ENCODE measurements at places on chromosomes 6 and 20.
A peak's percentile ranks its signal among the peaks of the same experiment; 100 is the strongest.

DNA sequence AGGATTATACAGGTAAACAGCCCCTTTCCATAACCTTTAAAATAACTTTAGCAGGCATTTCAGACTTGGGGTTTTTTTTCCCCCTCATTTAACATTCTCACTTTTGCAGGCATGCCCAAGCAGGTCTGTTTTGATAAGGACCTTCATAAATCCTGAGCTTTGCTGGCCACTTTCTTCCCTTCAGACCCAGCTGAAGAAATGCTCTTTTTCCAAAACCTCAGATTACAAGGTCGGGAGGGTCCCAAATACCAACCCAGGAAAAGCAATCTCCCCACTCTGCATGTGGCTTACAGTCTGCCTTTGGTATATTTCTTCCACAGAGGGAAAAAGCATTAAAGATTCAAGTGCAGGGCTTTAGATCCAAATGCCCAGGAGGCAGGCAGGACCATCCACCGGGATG lies 6.8 kb downstream of the NFATC2 start:
- no peak for DNase-seq

DNA sequence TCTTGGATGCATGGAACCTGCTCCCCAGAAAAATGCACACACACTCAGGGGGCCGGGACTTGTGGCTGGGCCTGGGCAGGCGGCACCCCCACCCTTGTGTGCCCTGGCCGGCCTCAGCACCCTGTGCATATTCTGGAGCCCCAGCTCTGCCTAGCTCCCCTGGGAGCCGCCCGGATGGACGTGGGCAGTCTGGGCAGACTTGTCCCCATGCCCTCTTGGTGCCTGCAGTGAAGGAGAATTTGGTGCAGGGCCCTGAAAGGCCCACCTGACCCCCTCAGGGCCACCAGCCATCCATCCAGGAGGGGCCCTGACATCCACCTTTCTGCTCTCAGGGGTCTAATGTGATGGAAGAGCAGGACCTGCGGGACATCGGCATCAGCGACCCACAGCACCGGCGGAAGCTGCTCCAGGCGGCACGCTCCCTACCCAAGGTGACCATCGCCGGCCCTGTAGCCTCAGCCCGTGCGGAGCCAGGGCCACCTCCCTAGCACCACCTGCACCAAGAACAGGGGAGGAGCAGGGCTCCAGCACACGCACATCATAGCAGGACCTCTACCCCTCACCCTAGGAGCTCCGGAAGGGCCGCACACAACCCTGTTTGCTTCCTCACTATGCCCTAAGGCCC lies 62.8 kb downstream of the TCP11 start:
- DNase-seq, result no peak

DNA sequence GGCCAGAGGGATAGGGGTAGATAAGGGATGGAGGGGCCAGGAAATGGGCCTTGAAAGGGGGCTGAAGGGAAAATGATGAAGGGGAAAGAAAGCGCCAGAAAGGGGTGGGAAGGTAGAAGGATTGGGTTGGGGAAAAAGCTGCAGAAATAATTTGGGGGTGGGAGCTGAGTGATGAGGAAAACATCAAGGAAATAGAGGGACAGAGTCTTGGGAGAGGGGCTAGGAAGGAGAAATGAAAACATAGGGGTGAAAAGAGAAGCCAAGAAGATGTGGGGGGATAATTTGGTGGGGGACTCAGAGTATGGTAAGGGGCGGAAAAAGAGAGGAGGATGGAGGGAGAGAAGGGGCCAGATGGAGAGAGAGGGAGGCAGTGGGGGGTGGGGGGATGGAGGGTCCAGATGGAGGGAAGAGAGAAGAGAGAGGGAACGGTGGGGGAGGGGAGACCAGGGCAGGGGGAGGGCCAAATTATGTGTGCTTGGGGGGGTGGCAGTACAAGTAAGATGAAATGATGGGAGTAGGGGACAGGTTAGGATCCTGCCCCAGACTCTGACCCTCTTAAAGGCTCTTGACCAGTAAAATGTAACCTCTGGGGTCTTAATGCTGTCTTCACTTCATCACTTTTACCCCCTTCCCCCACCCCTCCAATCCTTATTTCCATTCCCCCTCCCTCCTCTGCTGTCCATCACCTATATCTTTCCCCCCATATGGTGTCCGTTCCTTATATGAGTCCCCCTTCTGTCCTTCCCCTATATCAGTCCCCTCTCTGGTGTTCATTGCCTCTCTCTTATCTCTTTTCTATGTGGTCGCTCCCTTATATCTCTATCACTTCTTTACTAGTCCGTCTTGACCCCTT lies 852 bp downstream of the SYNGAP1 start:
- DNase-seq, result no peak

DNA sequence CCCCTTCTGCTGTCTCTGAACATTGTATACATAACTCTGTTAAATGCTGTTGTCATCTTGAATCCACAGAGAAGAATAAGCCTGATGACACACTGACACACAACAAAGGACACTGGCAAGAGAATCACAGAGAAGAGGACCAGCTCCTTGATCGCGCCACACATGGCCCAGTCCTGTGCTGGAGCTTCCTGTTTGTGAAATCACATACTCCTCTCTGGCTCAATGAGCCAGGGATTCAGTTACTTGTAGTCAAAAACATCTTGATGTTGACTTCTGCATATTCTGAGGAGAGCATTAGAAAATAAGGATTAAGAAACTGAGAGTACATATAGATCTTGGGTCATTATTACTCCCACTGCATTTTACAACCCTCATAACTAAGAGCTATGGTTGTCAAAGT lies 100.1 kb downstream of the EPB41L2 start:
- no peak for DNase-seq

DNA sequence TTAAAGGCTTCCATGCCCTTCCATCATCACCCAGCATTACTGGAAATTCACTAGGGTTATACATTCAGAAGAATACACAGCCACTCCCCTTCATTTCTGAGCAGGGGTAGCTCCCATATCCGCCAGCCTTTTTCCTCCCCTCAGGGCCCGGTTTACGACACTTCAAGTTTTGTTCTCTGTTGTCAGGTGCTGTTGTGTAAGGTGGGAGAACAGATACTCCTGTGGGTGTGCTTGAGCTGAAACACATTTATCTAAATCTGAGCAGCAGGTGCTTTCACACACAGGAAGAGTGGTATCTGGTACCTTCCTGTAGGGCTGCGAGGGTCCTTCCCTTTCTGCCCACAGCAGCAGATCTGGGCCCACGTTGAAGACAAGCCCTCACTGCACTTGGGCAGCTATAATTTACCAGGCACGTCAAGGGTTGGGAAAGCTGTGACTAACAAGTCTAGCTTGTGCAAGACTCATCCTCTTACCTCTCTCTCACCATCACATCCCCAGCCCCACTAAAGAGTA lies 215.8 kb upstream of the RREB1 start:
- DNase-seq, result no peak

DNA sequence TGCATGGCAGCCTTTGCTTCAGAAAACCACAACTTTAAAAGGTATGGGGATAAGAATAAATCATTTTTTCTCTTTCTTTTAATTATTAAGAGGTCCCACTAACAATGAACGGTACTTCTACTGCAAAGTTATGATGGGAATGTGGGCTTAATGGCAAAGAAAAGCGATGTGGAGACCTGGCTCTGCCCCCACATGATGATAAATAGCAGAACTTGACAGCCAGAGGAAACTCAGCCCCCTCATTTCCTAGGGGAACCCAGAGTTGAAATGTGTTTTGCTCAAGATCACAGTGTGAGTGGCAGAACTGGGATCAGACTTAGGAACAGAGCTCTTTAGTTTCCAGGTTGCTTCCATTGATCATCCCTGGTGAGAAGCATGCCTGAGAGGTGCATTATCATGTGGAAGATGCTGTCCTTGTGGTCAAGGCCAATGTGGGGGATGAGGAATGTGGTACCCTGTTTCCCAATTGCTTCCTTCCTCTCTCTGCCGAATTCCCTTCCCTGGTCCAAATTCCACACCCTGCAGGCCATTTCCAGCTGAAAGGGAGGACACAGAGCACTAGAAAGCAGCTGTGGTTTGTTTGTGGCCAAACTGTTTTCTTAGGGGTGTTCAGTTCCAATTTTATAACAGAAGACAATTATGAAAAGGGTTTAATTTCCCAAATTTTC lies 66.0 kb downstream of the BACH2 start:
- DNase-seq, result no peak

- DNase-seq, result no peak
Observed at GRCh38 chr6:85402922-85403321, 47.0 kb upstream of the NT5E start.

DNA sequence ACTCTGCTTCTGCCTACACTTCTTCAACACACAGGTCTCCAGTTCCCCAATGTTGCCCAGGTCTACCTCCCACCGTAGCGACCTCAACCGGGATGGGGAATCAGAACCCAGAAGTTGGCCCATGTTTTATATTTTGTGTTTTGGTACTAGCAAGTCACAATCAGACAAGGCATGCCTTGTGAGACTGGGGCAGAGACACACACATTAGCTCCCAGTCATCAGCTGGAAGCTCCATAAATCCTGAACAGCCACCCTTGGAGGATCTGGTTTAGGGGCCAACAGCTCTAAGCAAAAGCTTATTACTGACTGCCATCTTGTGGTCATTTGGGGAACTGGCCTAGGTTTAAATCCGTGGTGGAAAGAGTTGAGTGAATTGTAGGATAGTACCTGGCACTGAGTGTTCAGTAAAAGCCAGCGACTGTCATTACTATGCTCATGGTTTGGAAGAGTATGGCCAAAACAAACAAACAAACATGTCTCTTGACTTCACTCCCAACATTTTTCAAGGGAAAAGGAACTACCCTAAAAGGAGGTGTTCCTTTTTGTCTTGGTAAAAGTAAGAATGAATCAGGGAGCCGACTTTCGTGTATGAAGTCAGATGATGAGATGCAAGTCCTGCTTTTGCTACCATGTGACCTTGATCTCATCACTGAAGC lies 40.5 kb downstream of the PIM1 start:
- peak; percentile 81 for DNase-seq

- no peak for DNase-seq
Observed at GRCh38 chr6:157681041-157681650, 141.9 kb upstream of the SNX9 start.

DNA sequence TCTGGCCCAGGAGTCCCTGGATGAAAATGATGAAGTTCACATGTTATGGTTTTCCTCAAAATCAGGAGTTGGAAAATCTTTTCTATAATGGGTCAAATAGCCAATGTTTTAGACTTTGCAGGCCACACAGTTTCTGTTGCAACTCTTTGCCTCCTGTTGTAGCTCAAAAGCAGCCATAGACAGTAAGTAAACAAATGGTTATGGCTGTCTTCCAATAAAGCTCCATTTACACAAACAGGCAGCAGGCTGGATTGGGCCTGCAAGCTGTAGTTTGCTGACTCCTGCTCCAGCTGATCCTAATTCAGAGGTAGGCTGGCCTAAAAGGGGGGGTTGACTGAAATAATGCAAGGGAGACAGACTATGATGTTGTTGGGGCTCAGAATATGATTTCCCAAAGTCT lies 33.0 kb downstream of the METTL24 start:
- DNase-seq, result no peak

DNA sequence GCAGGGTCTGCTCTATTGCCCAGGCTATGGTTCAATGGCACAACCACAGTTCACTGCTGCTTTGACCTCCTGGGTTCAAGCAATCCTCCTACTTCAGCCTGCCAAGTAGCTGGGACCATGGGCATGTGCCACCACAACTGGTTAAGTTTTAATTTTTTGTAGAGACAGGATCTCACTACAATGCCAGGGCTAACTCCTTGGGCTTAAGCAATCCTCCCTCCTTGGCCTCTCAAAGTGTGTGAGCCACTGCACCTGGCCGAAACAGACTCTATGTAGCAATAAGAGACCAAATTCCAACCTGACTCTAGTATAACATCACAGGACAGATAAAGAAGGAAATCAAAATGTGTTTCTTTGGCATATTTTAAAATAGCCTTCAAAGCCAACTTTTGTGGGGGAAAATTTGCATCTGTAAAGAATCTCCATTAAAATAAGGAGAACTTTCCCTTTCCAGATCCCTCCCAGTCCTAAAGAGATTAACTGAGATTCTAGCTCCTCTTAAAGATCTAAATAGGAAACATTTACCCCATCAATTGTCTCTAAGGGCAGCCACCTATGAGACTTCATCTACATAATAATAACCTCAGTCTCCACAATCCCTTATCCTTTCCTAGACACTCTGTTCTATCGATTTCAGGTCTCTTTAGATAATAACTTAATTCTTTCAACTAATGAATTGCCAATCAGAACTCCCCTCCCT lies 94.7 kb upstream of the PLCB4 start:
- DNase-seq, result no peak

DNA sequence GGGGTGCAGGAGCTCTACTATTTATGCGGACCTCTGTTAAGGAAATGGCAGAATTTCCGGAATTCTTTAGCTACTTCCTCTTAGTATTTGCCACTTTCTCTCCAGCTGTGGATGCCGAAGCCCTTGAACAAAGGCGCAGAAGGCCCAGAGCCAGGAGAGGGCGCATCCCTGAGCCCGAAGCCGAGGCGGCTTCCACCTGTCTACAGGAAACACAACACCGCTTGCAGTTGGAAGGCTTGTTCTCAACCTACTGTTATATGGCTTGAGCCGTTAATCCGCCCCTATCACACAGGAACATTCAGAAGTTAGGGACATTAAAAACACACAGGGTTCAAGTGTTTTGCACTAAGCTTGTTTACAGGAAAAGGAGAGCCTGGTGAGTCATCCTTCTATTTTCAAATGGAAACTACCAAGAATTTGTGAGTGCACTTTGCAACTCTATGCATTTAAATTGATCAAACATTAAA lies 417.1 kb downstream of the BCKDHB start:
- no peak for DNase-seq

DNA sequence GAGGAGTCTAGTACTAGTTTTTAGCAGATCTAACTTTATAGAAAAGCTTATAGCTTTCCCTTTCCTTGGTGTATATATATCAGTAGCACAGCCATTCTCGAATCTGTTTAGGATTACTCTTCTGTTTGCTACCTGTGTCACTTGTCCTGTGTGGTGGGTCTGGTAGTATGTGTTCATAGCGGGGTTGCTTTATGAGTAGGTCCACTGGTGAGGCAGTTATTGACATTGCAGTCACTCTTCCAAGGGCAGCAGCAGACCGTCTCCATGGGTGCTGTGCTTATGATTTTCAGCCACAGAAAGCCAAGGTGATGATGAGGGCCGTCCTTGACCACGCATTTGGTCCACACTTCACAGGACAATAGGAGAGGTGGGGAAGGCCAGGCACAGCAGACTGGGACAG lies 171.5 kb downstream of the CDKAL1 start:
- no peak for DNase-seq

GRCh38 chr6:46014511-46015118 lies 1.0 kb downstream of the CLIC5 start:
- DNase-seq, result peak; percentile 12

DNA sequence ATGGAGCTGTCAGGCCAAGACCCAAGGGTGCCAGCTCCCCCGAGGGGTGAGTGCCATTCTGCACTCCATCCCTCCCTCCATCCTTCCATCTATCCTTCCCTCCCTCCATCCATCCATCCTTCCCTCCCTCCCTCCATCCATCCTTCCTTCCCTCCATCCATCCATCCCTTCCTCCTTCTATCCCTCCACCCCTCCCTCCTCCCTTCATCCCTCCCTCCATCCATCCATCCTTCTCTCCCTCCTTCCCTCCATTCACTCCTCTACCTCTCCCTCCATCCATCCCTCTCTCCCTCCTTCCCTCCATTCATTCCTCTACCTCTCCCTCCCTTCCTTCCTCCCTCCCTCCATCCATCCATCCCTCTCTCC lies 41.3 kb upstream of the MRGBP start:
- no peak for DNase-seq

All from naive thymus-derived CD8-positive, alpha-beta T cell (primary cell).